Hematopoietic multipotent progenitor cell treated with erythropoietin and hydrocortisone succinate and interleukin-3 and kit ligand, for 15 days (in vitro differentiated cells): ENCODE measurements at places on chromosomes 12 and 14.

DNA sequence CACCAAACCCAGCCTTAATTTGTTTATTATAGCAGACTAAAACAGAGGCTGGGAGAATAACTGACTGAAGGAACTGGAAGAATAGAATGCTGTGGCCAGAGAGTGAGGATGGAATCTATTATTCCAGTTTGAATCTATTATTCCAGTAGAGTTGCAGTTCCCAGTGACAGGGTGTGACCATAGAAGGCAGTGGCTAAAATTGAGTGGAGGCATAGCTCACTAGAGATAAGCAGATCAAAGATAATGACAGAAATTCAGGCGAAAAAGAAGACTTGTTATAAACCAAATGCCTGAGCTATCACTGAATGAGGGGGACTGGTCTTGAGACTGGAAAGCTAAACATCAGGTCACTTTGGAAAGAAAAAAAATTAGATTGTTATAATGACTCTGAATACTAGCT, 26.0 kb upstream of the SNX6 start:
- DNase-seq, result no peak

DNA sequence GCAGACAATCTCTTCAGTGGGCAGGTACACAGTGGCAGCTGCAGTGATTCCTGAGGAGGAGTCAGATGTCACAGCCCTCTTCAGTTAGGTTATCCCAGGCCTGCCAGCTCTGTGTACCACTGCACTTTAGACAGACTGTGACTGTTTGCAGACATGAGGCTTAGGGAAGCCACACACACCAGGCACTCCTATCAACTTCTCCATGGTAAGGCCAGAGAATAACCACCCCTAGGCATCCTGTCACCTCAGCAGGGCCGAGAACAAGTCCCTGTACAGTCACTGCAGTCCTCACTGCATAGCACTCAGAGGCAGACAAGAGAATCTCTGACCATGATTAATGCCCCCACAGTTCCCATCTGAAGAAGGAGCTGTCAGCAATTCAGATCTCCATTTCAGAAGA, 296.5 kb downstream of the GALC start:
- DNase-seq, result no peak

- peak; percentile 40 for DNase-seq
Measured at GRCh38 chr14:37023875-37024565, 148.4 kb downstream of the SLC25A21 start.

DNA sequence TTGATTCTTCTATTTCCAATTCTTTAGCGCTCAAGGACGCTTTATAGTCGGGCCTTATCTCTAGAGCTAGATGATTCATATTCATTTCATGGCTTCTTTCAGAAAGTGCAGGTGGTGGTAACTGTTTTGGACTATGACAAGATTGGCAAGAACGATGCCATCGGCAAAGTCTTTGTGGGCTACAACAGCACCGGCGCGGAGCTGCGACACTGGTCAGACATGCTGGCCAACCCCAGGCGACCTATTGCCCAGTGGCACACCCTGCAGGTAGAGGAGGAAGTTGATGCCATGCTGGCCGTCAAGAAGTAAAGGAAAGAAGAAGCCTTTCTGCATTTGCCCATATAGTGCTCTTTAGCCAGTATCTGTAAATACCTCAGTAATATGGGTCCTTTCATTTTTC, 241.9 kb downstream of the PAWR start:
- DNase-seq, result no peak

DNA sequence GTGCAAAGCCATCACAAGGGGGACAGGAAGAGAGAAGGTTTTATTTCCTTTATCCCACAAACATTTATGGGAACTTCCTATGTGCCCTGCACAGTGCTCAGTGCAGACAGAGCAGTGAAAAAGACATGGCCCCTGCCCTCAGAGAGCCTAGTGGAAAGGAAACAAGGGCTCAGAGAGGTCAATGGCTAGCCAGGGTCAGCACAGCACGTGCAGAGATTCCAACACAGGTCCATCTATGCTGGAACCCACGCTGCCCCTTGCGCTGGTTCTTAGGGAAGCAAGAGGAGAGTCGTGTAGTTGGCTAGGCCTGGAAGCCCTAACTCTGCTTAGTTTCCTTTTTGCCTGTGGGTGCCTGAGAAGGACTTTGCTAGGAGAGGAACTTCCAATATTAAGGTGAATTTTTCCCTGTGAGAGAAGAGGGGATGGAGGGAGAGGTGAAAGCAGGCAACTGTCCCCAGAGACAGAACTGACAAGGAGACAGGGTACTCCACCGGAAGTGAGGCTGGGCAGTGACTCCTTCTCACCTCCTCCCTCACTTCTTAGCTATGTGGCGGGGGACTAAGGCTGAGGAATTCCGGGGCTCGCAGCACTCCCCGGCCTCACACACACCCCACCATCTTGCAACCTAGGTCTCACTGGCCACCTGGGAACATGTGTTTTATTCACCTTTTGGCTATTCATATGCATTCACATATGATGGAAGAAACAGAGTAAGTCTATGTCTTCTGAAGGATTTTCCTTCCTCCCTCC, 12.1 kb upstream of the GPX2 start:
- no peak for DNase-seq

DNA sequence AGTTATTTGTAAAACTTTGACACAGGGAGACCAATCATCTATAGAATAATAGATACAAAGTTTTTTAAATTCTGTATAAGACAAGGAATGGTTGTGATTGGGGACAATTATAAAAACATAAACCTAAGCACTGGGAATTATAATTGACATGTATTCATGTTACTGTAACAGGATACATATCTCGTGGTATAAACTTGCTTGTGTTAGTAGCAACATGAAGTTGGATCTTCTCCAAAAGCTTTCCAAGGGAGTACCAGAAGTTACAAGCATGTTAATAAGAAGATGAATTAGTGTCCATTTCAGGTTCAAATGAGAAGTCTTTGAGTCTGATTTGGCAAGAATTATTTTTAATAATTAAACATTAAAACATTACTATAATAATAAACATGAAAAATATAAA, 42.2 kb downstream of the CDKL1 start:
- no peak for DNase-seq

DNA sequence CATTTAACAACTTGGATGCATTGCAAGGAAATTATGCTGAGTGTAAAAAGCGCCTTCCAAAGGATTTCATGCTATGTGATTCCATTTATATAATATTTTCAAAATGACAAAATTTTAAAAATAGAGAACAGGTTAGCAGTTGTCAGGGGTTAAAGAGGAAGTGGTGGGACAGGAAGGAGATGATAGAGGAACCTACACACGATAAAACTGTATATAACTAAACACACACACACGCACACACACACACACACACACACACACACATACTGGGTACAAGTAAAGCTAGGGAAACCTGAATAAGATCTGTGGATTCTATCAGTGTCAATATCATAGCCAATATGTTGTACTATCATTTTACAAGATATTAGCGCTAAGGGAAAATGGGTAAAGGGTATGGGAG, 17.2 kb downstream of the TTC9 start:
- no peak for DNase-seq

DNA sequence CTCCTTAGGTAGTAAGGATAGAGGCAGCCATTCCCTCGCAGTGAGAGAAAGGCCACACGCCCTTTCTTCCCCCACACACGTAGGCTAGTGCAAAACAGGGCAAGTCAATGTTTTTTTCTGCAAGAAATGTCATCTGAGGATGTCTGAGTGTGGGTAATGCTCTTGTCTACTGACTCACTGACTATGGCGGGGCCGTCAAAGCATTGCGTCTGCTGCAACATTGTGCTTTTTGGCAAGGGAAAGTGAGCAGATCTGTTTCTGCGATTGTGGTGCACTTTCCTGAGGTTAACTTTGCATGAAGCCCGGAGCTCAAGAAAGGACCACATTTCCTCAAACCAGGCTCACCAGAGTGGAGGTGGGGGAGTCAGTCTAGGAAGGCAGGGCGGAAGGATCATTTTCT, 181.6 kb upstream of the GZMB start:
- no peak for DNase-seq

DNA sequence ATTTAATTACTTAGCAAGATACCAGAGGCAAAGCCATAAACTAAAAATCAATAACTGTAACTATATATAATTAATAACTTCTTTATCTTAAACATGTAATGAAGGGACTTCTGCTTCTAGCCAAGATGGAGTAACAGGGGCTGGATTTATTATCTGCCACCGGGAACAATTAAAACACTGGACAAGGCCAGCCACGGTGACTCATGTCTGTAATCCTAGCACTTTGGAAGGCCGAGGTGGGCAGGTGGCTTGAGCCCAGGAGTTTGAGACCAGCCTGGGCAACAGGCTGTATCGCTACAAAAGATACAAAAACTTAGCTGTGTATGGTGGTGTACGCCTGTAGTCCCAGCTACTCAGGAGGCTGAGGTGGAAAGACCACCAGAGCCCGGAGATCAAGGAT, 113.6 kb downstream of the TAOK3 start:
- no peak for DNase-seq

- DNase-seq, result no peak
Measured at GRCh38 chr12:129723260-129723659, 180.6 kb downstream of the TMEM132D start.

DNA sequence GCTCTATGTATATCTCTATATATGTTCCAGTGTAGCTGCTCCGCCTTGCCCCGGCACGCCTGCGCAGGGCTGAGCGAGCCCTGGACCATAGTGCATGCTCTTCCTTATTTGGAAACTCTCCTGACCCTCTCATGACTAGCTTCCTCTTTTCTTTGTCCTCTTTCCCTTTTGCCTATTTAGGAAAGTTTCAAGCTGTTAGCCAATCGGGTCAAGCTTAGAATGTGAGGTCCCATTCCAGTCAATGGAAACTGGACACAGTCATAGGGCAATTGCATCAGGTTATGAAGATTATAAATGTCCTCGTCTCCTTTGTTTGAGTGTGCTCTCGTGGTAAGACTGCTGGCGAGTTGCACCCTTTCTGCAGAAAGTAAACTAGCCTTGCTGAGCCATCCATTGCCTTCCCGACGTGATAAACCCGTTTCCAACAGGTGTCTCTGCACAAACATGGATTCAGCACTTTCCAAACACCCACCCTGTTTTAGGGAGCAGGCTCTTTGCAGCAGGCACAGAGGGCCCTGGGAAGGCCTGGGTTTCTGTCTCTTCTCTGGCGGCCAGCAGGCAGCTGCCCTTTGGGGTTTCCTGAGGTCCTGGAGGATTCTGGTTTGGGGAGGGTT, 30.9 kb downstream of the CCDC92 start:
- no peak for DNase-seq

- no peak for DNase-seq
Measured at GRCh38 chr12:68018315-68018714, 29.1 kb downstream of the IFNG-AS1 start.

DNA sequence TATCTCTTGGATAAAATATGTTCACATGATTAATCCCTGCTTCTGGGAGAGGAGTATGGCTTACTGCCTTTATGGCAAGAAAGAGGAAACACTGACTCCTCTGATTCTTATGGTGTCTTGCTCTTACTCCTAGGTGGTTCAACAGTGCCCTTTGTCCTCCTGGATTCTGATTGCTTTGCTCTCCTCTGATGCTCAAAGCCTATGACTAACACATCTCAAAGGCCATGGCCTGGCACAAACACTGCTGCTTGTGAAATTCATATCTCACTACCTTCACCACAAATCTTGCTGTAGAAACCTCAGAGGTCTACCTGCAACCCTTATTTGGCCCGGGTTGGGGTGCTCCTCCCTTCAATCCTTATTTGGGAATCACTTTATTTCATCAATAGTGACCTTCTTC, 217.2 kb downstream of the C12orf50 start:
- DNase-seq, result no peak

- DNase-seq, result no peak
Measured at GRCh38 chr14:51792809-51793208, 67.6 kb upstream of the GNG2 start.

GRCh38 chr12:110171636-110172035, 47.5 kb downstream of the IFT81 start:
- DNase-seq, result no peak

- DNase-seq, result no peak
Measured at GRCh38 chr12:45730084-45730347, 510 bp downstream of the ARID2 start.

DNA sequence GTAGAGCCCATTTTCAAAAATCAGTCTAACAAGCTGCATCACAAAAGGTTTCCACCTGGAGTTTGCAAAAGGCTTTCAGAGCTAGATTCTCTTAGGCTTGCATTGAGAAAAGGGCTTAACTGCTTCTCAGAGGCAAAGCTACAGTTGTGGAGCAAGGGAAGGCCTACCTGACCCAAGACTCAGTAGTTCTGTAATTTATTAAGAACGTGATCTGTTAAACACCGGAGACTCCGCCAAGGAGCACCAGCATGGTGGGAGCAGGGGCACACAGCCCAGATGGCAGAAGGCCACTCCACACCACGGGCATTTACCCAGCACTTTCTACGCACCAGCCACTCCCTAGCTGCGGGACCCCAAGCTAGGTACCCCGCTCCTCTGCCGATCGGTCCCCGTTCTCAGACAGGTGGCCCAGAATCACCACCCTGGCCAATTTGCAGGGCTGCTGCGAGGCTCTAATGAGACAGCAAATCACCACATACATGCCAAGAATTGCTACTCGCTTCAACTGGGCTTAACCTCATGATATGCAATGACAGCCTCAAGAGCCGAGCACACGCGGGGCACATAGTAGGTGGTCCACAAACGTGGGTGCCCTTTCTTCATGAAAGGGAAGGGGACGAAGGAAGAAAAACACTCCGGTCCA, 1.5 kb downstream of the ITPK1 start:
- DNase-seq, result no peak

- DNase-seq, result no peak
Measured at GRCh38 chr12:118560733-118561132, 184.4 kb downstream of the SUDS3 start.

DNA sequence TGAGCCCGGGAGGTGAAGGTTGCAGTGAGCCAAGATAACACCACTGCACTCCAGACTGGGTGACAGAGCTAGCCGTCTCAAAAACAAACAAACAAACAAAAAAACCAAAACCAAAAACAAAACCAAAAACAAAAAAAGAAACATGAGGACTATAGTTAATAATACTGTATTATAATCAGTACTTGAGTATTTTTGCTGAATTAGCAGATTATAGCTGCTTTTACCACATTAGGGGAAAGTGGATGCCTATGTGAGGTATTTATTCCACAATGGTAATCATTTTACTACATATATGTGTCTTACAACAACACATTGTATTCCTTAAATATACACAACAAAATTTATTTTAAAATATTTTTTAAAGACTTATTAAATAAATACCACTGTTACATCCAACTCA, 101.4 kb upstream of the PPP4R3A start:
- no peak for DNase-seq

DNA sequence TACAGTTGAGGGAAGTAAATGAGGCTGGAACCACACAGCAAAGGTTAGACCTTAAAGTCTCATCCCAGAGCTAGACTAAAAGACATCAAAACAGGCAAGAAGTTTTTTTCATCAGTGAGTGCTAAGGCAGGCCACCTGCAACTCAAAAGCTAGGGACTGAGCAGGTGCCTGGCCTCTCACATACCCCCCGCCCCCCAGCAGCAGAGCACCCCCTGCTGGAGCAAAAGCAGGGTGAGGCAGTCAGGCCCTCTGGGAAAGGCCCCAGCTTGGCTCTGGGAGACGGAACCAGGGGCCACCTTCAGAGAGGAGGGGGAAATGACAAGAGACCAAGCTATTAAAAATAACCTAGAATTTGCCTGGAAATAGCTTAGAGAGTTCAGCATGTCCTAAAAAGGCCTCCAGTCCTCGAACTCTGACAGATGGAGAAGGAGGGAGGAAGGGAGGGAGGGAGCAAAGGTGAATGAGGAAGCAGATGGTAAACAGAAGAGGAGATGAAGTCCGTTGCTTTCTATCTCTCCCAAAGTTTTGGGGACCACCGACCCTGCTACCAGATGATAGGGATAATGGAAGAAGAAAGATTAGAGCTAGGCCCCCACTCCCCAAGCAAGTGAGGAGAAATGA, 1.8 kb downstream of the ITGA7 start:
- DNase-seq, result no peak

- no peak for DNase-seq
Measured at GRCh38 chr12:56042843-56043242, 1.1 kb downstream of the RPS26 start.
